A549 treated with DMSO at 1 μM for 4 hours (cell line): ENCODE measurements at places on chromosomes 2 and 18. TPM values are rescaled to one million over a fixed set of nuclear protein-coding genes. Genes with fewer than 3 reads are reported as not detected.

The CLIP4 gene
- 22.4 to 33.0 TPM (median 30.0 TPM) in 5 replicates for total RNA-seq

The GALR1 gene
- total RNA-seq = not detected in 5 replicates

The ASXL3 gene
- total RNA-seq = not detected in 5 replicates

The MAP2 gene
- 0.28 to 0.72 TPM (median 0.50 TPM) in 5 replicates for total RNA-seq

The ABCA12 gene
- 0.16 to 0.24 TPM (median 0.19 TPM) in 5 replicates for total RNA-seq

The SCYGR4 gene
- not detected in 5 replicates for total RNA-seq

The SP140L gene
- 3.5 to 4.6 TPM (median 4.1 TPM) in 5 replicates for total RNA-seq

The TFPI gene
- total RNA-seq = 41.4 to 72.0 TPM (median 62.0 TPM) in 5 replicates

The PHOSPHO2 gene
- 2.7 to 3.4 TPM (median 2.9 TPM) in 5 replicates for total RNA-seq

The C1GALT1C1L gene
- total RNA-seq = 1.7 to 2.3 TPM (median 2.1 TPM) in 5 replicates

The STPG4 gene
- total RNA-seq = not detected in 5 replicates

The PLEK gene
- not detected in 5 replicates for total RNA-seq

The HOXD11 gene
- total RNA-seq = 6.6 to 9.7 TPM (median 8.2 TPM) in 5 replicates

The GKN2 gene
- total RNA-seq = 2.3 to 4.3 TPM (median 3.7 TPM) in 5 replicates

The RUFY4 gene
- total RNA-seq = not detected in 5 replicates

The TMEM150A gene
- 9.3 to 13.0 TPM (median 12.3 TPM) in 5 replicates for total RNA-seq

The KLHL41 gene
- 0.14 to 0.20 TPM (median 0.17 TPM) in 5 replicates for total RNA-seq

The SYT4 gene
- total RNA-seq = not detected in 5 replicates

The TAF4B gene
- 5.2 to 7.0 TPM (median 5.3 TPM) in 5 replicates for total RNA-seq

The DSC3 gene
- total RNA-seq = 1.6 to 2.5 TPM (median 1.8 TPM) in 5 replicates

The LAMA3 gene
- 29.5 to 44.3 TPM (median 41.7 TPM) in 5 replicates for total RNA-seq

The POTEI gene
- 0.01 TPM in 1 of 5 replicates, not detected in the others for total RNA-seq

The TXNDC2 gene
- total RNA-seq = 0.05 to 0.38 TPM (median 0.17 TPM) in 5 replicates

The ANKRD29 gene
- 10.0 to 14.9 TPM (median 12.6 TPM) in 5 replicates for total RNA-seq

The TUBB8B gene
- 0.14 TPM in 1 of 5 replicates, not detected in the others for total RNA-seq

The DNAJC5G gene
- total RNA-seq = not detected in 5 replicates

The ALKAL2 gene
- total RNA-seq = not detected in 5 replicates

The PARD3B gene
- 0.61 to 1.5 TPM (median 0.83 TPM) in 5 replicates for total RNA-seq

The UGT1A1 gene
- 0.68 to 0.96 TPM (median 0.88 TPM) in 5 replicates for total RNA-seq

The COLEC12 gene
- 0.03 to 0.06 TPM (median 0.05 TPM) in 4 of 5 replicates, not detected in the other for total RNA-seq

The CACNB4 gene
- 0.10 to 0.20 TPM (median 0.11 TPM) in 5 replicates for total RNA-seq

The SPC25 gene
- total RNA-seq = 16.7 to 21.9 TPM (median 20.7 TPM) in 5 replicates

The VAMP5 gene
- total RNA-seq = 0.15 TPM in 1 of 5 replicates, not detected in the others

The CTLA4 gene
- total RNA-seq = not detected in 5 replicates

The KCNE4 gene
- 0.87 to 1.6 TPM (median 1.2 TPM) in 5 replicates for total RNA-seq

The KCNS3 gene
- total RNA-seq = 1.1 to 1.4 TPM (median 1.2 TPM) in 5 replicates

The PDE11A gene
- total RNA-seq = 0.21 to 0.99 TPM (median 0.40 TPM) in 5 replicates

The SLC8A1 gene
- 0.45 to 0.71 TPM (median 0.48 TPM) in 5 replicates for total RNA-seq

The CYB5A gene
- 114 to 153 TPM (median 117 TPM) in 5 replicates for total RNA-seq

The PLEKHM3 gene
- 2.9 to 5.1 TPM (median 4.1 TPM) in 5 replicates for total RNA-seq

The CIB4 gene
- 0.16 to 0.31 TPM (median 0.26 TPM) in 3 of 5 replicates, not detected in the others for total RNA-seq

The CAVIN2 gene
- total RNA-seq = 7.9 to 11.9 TPM (median 10.8 TPM) in 5 replicates

The CCDC74B gene
- total RNA-seq = 6.1 to 7.5 TPM (median 6.6 TPM) in 5 replicates

The DNER gene
- 5.6 to 9.1 TPM (median 6.7 TPM) in 5 replicates for total RNA-seq

The RAX gene
- not detected in 5 replicates for total RNA-seq

The COL4A4 gene
- total RNA-seq = 0.89 to 2.7 TPM (median 1.9 TPM) in 5 replicates

The UCN gene
- 0.55 to 2.6 TPM (median 1.8 TPM) in 5 replicates for total RNA-seq

The PCARE gene
- not detected in 5 replicates for total RNA-seq

The ARHGAP15 gene
- not detected in 5 replicates for total RNA-seq

The RHOB gene
- 115 to 198 TPM (median 181 TPM) in 5 replicates for total RNA-seq

The FEV gene
- not detected in 5 replicates for total RNA-seq
